ENCODE measurements at places on chromosomes 16 and 17.

GRCh38 chr17:6639014-6639585 lies 1.4 kb downstream of the KIAA0753 start:
- no peak for DNase-seq

GRCh38 chr16:12416136-12416787 lies 387.4 kb downstream of the CPPED1 start:
- no peak for DNase-seq

DNA sequence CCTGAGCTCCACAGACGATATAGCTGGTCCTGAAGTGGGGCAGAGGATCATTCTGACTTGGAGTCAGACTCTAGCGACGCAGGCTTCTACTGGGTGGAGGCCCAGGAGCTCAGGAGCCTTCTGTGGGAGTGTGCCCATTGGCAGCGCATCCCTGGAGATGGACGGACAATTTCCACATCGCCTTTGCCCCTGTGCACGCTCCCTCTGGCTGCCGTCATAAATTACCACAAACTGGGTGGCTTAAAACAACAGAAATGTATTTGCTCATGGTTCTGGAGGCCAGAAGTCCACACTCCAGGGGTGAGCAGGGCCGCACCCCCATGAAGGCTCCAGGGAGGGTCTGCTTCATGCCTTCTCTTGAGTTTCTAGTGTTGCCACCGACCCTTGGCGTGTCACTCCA lies 6.9 kb downstream of the CARD14 start:
- DNase-seq, result no peak

DNA sequence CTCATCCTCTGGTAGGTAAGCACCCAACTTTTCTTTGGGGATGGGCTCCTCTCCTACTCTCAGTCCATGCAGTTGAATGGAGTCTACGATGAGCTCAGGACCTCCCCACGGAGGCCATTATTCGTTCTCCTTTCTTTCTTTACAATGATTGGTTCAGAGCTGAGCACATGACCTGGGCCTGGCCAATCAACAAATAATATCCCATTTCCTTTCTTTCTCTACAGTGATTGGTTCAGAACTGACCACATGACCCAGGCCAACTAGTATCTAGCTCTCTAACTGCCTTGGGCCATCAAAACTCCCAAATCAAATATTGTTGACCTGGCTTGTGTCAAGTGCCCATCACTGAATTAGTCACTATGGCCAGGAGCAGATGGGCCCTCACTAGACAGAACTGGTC lies 129.2 kb downstream of the USP31 start:
- DNase-seq, result no peak
